ENCODE measurements at places on chromosomes 3 and 15. TPM values are rescaled to one million over a fixed set of nuclear protein-coding genes. Genes with fewer than 3 reads are reported as not detected.

DNA sequence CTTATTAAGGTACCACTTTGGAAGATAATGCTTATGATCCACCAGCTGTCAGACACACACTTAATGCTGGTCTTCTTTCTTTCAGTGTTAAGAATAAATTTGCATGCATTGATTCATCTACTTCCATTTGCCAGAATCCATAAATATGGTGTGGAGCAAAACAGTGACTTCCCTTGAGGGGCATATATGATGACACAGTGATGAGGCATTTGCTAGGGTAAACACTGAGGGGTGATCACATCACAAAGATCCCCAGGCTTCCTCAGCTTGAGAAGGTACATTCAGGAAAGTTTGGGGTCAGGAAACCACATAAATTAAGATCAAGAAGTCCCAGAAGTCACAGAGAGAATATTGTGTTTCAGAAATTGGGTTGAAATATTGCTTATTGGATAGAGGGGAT lies 9.9 kb upstream of the ZBED2 start:
- DNase-seq = no peak

GRCh38 chr3:60497902-60498301 lies 753.4 kb downstream of the FHIT start:
- peak; percentile 10 for DNase-seq

DNA sequence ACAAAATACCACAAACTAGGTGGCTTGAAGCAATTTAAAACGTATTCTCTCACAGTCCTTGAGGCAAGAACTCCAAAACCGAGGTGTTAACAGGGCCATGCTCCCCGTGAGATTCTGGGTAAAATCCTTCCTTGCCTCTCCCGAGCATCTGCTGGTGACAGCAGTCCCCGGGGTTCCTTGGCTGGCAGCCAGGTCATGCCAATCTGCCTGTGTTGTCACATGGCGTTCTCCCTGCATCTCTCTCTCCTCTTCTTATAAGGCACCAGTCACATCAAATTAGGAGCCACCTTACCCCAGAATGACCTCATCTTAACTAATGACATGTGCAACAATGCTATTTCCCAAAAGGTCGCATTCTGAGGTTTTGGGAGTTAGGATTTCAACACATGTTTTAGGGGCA lies 26.3 kb upstream of the LRRN1 start:
- no peak for DNase-seq

- DNase-seq = no peak
Observed at GRCh38 chr3:130582457-130583153, 65.6 kb downstream of the COL6A6 start.

DNA sequence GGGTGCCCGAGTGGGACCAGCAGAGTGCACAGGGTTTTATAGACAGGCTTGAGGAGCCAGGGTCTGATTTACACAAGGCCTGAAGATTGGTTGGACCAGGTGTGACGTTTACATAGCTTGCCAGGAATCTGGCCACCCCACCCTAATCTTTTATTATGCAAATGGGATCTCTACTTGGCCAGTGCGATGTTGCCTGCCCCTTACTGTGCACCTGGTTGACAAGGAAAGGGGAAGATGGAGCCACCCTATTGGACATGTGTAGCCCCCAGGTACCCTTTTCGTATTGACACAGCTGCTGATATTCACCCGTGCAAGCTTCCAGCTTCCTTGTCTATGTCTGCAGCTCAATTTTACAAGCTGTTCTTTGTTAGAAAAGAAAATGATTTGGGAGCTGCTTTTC lies 132.0 kb downstream of the ARNT2 start:
- DNase-seq = no peak

- no peak for DNase-seq
Observed at GRCh38 chr3:170808041-170808440, 62.0 kb downstream of the RPL22L1 start.

DNA sequence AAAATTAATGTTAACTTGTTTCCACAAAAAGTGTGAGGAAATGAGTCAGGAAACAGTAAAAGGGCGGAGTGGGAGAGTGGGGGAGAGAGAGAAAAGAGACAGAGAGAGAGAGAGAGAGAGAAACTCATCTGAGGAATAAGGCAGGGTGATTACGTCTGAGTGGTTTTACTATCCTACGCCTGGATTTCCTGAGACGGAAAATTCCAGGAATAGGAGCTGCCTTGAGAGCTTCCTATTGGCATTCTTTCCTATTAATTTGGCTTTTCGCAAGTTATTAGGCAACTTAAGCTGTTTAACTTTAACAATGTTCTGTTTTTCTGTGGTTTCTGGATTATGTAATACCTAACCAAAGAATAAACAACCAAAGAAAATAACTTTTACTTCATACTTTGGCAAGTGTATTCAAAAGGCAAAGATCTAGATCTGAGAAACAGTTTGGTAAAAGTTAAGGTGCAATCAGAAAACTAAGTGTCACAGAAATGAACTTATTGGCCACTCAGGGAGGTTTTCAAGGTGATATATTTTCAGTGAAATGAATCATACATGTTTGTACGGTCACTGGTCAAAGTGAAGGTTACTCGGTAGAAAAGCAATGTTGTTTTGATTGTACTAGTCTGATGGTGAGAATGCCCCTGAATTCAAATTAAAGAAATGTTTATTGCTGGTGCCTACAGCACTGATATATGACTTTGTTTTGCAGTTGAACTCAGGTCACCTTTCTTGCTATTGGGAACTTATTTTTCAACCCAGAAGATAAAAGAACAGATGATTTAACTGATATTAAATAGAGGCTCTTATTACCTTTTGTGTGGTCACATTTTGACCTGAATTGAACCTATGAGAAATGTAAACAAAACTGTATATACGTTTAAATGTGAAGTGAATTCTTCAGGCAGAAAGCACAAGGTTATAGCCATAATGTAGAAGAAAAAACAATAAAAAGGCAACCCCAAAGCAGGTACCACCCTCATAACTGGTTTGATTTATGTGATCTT lies 39.9 kb upstream of the TNFSF10 start:
- DNase-seq = peak; percentile 85

DNA sequence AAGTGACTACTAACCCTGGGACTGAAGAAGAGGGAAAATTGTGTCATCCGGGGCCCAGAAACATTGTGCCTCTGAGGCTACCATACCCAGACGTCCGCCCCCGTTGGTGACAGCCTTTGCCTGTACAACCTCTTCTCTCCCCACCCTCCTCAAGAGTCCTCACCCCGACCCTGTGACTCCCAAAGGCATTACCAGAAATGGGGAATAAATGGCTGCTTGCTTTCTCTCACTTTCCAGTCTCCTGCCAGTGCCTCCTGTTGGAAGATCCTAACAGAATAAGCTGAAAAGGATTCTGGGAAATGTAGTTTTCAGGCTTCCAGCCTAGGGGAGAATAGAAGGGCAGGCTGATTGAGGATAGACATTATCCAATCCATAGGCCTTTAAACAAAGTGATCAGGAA lies 30.8 kb upstream of the SLC25A36 start:
- no peak for DNase-seq

- DNase-seq = peak; percentile 74
Observed at GRCh38 chr3:111864821-111865656, 6.0 kb downstream of the PHLDB2 start.

GOLGA6L7 gene
- 0.15 TPM for polyA plus RNA-seq
